Brain (organoid and tissue), 16 donors: ENCODE measurements at places on chromosomes 12 and 14.

DNA sequence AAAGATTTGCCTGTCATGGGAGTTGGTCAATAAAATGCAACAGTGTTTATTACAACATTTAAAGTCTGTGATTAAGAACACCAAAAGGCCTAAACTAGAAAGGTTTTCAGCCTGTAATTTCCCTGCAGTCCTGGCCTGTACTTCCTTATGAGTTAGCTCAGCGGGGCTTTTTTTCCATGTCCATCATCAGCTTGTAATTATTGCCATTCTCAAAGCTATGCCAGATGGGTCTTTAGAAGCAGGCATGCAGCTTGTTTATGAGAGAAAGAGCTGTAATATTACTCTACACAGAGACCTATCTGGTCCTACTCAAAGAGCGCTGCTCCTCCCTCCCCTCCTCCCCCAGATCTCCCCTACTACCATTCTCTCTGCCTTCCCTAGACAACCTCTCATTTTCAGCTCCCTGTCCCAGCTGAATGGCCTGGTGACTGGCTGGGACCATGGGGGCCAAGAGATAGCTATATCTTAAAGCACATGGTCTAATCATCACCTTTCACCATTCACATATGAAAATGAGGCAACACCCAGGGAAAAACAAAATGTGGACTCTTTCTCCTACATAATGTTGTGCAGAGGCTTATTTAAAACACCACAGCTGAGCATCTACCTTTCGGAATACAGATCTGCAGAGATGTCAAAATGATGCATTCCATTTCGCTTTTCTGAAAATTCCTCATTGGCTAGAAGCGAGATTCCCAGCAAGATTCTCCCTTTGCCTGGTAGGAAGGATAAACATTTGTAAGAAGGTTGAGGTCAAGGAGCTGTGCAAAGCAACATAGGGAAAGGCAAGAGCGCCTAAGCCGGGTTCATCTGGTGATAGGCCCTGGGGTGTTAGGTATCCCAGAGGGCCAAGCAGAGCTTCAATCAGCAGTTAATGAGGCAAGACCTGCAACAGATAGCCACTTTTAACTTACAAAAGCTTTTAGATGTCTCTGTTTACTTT is 209.7 kb upstream of the CDKN3 start:
- DNase-seq = peak; percentile 43

GRCh38 chr14:65433157-65433556 is 20.6 kb downstream of the FUT8 start:
- no peak for DNase-seq

- no peak for DNase-seq
These were observed 19.3 kb upstream of the CLEC2D start for GRCh38 chr12:9650151-9650576.

GRCh38 chr14:66137081-66137480 is 349.1 kb upstream of the CCDC196 start:
- DNase-seq = peak; percentile 27

DNA sequence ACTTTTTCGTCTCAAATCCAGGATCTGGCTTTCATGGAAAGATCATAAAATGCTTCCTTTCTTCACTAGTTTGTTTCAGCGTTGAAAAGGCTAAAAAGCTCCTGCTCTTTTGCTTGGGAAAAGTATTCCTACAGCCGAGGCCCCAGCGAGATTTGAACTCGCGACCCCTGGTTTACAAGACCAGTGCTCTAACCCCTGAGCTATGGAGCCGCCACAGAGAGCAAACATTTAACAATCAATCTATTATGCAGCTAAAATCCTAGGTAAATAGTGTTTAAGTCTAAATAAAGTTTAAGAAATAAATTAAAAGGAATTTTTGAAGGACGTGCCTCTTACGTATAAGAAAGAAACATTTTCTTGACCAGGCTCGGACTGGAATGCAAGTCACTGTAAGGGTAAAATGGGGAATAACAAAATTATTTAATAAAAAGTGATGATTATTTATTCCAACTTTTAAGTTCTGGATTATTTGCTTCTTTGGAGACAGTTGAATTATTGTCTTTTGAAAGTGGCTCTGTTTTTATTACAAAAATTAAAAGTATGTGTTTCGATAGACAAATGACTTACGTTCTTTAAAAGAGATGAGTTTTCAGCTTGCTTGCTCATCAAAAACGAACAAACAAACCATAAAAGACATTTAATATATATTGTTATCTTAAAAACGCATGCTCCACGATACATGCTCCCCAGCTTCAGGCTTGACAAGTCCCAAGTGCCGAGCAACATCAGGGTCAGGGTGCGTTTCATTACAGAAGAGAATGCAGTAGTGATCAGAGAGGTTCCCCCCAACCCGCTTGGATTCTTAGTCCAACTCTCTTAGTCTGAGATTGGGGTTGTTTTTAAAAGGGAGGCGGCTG is 10.2 kb downstream of the OR6S1 start:
- DNase-seq = peak; percentile 77

- DNase-seq = no peak
These were observed 90.1 kb upstream of the HMGA2 start for GRCh38 chr12:65734226-65734625.

GRCh38 chr14:91144425-91145145 is 30.7 kb downstream of the DGLUCY start:
- peak; percentile 7 for DNase-seq

- DNase-seq = no peak
These were observed 39.7 kb upstream of the EML1 start for GRCh38 chr14:99753225-99754140.

DNA sequence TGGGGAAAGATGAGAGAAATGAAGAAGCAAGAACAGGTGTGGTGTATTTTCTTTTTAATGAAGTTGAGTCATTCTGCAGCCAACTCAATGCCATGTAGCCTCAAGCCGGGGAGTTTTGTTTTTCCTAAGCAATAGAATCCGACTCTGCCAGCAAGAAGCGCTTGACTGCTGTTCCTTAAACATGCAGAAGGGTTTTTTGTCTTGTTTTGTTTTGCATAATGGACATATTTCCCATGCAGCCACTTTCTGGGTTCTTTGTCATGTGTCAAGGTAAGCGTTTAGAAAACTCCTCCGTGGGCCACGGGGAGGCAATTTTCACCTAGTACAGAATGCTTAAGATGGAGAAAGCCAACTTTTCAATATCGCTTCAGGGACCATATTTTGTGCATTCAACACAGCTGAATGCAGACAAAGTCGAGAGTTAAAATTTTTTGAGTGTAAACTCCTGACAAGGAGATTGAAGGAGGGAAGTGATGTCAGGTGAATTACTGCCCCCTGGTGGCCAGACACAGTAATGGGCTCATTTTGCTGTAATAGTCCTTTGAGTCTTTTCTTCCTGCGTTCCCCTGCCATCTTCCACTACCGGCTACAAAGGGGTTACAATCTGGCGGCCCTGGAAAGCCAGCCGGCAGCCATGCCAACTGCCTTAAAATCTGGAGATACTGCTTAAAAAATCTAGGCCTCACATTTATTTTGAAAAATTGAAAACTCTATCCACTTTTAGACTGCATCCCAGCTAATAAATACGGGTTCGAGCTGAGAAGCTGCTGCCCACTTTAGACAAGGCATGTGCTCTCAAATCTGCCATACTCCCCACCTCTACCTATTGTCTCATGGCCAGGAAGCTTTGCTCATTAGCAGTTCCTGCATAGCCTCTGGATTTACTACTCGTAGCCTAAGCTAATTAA is 3.2 kb upstream of the FICD start:
- peak; percentile 92 for DNase-seq

- DNase-seq = peak; percentile 46
These were observed 10.9 kb upstream of the KRT77 start for GRCh38 chr12:52713960-52714886.

- no peak for DNase-seq
These were observed 284.0 kb downstream of the PRKD1 start for GRCh38 chr14:29643433-29644211.

- no peak for DNase-seq
These were observed at the start of gene RASAL1 for GRCh38 chr12:113135178-113136127. RASAL1 (minus strand) TSS chr12:113135761; CDS start chr12:113135462, 299 bp downstream.

- DNase-seq = no peak
These were observed 55.4 kb downstream of the SUSD6 start for GRCh38 chr14:69666690-69667211.

GRCh38 chr12:70576341-70577282 is 60.6 kb downstream of the PTPRB start:
- peak; percentile 91 for DNase-seq

GRCh38 chr12:80411787-80412186 is 32.2 kb upstream of the PTPRQ start:
- no peak for DNase-seq

- no peak for DNase-seq
These were observed 487.1 kb downstream of the NELL2 start for GRCh38 chr12:44389038-44389437.

- DNase-seq = peak; percentile 35
These were observed at the start of gene BEST3 for GRCh38 chr12:69698769-69699540. BEST3 (minus strand) TSS chr12:69699303; CDS start chr12:69697798, 1,505 bp downstream.

GRCh38 chr12:49948866-49949845 is 1.4 kb upstream of the AQP2 start:
- DNase-seq = no peak

DNA sequence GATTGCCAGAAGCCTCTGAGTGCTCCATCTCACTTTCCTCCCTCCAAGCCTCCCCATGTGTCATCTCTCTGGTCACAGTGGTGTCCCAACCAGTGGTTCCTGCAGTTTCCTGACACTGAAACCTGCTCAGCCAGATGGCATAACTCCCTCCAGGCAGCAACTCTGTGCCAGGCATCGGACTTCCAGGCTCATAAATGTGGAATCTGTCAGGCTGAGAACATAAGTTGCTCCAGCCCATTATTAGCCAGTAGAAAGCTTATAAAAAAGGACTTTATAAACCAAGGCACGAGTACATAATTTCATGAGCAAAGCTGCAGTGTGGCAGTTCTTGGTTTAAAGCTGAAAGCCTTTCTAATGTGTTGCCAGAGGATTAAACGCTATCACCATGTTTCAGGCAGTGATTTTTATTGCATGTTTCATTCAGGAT is 194.3 kb downstream of the DACT1 start:
- peak; percentile 80 for DNase-seq

DNA sequence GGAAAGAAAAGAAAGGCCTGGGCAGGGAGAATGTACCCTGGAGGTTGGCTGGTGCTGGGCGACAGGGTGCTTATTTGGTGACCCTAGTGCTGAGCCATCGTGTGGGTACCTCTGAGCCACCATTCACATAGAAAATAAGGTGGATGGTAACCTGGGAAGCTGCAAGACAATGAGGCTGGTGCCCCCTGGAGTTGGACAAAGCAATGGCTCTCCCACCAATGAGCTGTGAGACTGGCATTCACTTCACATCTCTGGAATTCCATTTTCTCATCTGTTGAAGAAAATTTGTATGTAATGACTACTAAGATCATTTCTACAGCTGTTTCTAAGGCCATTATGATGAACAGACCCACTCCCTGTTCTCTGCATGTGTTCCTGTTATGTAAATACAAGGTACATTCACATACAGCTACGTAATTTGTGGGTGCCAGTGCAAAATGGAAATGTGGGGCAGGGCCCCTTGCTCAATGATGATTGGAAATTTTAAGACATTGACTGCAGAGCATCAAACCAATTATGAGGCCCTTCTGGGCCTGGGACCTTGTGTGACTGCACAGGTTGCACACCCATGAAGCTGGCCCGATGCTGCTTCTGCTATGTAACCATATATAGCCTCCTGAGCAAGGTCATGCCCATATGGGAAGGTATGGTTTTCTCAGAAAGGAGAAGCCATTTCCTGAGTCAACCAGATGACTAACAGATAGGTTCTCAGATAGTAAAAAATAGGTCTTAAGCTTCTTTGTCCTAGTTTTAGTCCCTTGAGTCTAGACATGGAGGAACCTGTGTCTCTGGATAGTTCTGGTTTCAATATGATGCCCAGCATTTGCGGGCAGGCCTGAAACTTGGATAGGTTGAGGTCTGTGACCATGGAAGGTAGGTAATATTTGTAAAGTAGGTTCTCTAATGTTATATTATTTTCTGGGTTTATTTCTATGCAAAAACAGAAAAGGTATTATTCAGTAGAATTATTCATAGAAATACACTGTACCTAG is 63.4 kb upstream of the IGF1 start:
- no peak for DNase-seq

GRCh38 chr12:67434671-67435370 is 165.7 kb downstream of the CAND1 start:
- peak; percentile 50 for DNase-seq

- DNase-seq = no peak
These were observed 20.1 kb downstream of the MORN3 start for GRCh38 chr12:121649322-121649721.

- DNase-seq = no peak
These were observed 71.8 kb downstream of the ACACB start for GRCh38 chr12:109188108-109188712.

DNA sequence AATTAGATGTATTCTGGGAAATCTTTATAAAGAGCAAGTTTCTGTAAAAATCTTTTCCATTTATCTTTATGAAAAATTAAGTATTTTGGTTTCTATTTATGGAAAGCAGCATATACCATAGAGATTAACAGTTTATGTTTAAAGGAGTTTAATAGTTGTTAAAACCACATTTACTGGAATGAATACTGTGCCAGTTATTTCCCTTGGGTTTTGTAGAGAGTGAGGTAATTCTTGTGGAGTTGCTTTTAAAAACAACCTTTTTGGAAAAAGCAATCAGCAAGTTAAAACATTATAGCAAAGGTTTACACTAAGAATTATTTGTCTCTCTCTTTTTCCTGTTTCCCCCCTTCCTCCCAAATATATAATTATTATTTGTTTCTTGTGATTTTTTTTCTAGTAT is 34.9 kb downstream of the AEBP2 start:
- DNase-seq = no peak

GRCh38 chr14:31965071-31965734 is 111.9 kb upstream of the ARHGAP5 start:
- peak; percentile 64 for DNase-seq

- DNase-seq = peak; percentile 71
These were observed 33.6 kb upstream of the HIF1A start for GRCh38 chr14:61661471-61662400.

DNA sequence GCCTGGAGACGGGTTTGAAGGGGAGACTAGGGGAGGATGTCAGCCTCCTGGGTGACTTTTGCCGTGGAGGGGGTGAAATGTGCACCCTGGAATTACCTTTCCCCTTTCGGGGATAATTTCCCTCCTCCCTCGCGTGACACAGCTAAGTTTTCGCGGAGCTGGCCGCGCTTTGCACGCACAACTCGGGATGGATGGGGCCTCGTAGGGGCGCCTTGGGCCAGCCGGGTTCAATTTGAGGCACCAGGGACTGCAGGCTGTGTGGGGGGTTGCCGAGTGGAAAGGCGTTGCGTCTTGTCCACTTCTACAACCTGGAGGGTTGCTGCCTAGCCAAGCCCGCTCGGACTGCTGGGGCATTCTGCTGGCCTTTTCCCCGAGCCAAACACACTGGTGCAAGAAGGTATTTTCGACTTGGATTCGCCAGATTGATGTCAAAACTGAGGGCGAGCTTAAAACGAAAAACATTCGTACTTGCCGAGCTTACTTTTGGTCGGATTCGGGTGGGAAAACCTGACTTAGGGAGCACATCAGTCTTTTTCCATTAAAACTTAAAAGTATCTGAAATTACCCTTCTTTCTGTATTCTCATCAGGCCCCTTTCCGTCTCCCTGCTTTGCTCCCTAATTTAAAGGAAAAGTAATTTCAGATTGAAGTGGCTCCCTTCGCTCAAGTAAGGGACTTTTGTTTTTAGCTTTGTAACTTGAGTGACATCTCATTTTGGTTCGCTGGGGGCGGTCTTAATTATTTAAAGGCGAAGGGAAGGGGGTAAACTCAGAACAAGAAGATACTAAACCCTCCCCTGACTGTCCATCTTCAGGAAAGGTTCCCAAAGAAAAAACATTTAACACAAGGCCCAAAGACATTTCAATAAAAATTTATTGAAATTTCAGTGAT is 14.3 kb downstream of the TBX3 start:
- DNase-seq = peak; percentile 49

- no peak for DNase-seq
These were observed 321.5 kb downstream of the TMEM117 start for GRCh38 chr12:44157359-44157758.

GRCh38 chr14:77853919-77854318 is 54.0 kb downstream of the ADCK1 start:
- DNase-seq = no peak
